Natural killer cell (primary cell): ENCODE measurements at places on chromosomes 3 and 15.

- DNase-seq = no peak
These were observed 554.1 kb downstream of the GOLGA6L6 start for GRCh38 chr15:19987389-19988048.

- no peak for DNase-seq
These were observed 108.8 kb downstream of the DLG1 start for GRCh38 chr3:197189623-197190022.

- DNase-seq = no peak
These were observed 74.0 kb downstream of the MCF2L2 start for GRCh38 chr3:183354325-183354831.

DNA sequence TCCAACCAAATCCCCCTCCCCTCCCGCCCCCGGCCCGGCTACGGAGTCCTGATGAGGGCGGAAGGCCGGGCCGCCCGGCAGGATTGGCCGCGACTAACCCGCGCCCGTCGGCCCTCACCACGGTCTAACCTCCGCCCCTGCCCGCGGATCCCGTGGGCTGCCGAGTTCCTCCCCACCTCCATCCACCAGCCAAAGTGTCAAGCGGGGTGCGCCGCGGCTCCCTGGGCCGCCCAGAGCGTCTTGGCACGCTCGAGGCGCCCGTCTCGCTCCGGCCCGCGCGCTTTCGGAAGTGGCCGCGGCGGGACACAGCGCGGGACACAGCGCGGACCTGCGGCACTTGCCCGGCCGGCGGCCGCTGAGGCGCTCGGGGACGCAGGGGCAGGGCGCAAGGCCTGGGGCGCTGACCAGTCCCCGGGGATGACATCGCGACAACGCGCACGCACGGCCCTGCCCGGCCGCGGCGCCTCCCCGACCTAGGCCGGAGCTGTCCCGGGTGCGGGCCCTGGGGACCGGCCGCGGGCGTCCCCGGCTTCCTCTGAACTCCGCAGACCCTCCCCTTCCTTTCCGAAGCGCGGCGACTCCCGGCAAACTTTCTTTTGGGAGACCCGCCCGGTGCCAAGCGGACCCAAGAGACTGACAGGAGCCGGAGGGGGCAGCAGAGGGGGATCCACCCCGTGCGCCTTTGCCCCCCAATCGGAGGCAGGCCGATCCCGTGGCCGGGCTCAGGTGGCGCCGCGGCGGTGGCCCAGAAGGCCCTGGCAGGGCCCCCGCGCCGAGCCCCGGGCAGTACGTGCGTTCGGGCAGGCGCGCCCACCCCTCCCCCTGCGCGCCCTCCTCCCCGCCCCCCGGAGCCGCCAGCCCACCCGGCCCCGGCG, 112.8 kb upstream of the ICE2 start:
- DNase-seq = peak; percentile 66

DNA sequence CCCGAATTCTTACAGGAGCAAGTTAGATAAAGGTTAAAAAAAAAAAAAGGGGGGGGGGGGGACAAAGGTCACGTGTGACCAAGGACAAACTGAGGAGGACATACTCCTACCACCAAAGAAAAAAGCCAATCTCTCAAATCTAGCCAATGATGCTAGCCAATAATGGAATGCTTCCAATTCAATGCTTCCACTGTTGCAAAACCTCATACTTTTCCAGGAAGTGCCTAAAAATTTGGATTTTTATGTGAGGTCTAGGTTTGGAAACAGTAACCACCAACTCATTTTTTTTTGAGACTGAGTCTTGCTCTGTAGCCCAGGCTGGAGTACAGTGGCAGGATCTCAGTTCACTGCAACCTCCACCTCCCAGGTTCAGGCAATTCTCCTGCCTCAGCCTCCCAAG, 11.4 kb downstream of the MSL2 start:
- no peak for DNase-seq

DNA sequence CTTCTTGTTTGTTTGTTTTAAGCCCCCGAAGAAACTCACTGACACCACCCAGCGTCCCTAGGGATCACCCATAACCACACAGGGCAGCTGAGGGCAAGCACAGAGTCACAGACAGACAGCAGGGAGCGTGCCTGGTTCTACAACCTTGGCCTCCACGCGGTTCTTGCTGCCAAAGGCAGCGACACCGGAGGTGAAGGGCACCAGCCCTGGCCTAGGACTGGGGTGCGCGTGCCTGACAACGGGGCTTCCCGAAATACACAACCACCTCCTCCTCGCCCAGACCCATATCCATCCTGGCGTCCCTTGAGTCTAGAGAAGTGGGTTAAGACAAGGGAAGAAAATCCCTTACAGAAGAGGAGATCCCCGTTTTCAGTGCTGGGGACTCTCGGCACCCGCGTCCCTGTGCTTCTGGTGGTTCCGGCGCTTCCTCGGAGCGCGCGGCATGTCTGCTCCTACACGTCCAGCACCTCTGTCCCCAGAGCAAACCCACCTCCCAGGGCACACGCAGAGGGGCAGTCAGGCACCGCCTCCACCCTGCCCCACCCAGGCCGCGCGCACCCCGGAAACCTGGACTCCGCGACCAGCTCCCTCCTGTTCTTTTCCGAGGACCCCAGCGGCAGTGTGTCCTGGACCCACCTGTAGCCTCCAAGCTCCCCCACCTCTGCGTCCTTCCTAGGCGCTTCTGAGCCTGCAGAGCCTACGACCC, 911 bp downstream of the RFTN1 start:
- peak; percentile 79 for DNase-seq

GRCh38 chr3:16668776-16669545, 63.7 kb upstream of the DAZL start:
- DNase-seq = no peak

- DNase-seq = no peak
These were observed 249.5 kb upstream of the AZI2 start for GRCh38 chr3:28598165-28598564.

DNA sequence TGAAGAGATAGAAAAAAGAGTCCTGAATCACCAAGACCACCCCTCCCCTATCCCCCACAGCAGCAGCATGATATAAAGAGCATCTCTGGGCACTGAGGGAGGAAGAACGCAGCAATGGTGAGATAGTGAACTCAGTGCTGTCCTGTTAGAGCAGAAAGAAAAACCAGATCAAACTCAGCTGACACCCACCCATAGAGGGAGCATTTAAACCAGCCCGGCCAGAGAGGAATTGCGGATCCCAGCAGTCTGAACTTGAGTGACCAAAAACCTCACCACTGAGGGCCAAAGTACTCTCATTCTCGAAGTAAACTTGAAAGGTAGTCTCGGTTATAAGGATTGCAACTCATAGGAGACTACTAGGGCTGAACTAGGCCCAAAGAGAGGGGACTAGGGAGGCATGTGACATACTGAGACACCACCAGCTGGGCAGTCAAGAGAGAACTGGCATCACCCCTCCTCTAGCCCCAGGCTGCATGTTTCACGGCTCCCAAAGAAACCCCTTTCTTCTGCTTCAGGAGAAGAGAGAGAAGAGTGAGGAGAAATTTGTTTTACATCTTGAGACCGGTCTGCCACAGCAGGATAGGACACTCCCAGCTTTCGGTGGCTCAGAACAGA, 39.2 kb upstream of the TGFBR2 start:
- DNase-seq = no peak

GRCh38 chr3:69999140-70000027, at the start of gene SAMMSON:
SAMMSON (plus strand) TSS chr3:69999733.
- no peak for DNase-seq

DNA sequence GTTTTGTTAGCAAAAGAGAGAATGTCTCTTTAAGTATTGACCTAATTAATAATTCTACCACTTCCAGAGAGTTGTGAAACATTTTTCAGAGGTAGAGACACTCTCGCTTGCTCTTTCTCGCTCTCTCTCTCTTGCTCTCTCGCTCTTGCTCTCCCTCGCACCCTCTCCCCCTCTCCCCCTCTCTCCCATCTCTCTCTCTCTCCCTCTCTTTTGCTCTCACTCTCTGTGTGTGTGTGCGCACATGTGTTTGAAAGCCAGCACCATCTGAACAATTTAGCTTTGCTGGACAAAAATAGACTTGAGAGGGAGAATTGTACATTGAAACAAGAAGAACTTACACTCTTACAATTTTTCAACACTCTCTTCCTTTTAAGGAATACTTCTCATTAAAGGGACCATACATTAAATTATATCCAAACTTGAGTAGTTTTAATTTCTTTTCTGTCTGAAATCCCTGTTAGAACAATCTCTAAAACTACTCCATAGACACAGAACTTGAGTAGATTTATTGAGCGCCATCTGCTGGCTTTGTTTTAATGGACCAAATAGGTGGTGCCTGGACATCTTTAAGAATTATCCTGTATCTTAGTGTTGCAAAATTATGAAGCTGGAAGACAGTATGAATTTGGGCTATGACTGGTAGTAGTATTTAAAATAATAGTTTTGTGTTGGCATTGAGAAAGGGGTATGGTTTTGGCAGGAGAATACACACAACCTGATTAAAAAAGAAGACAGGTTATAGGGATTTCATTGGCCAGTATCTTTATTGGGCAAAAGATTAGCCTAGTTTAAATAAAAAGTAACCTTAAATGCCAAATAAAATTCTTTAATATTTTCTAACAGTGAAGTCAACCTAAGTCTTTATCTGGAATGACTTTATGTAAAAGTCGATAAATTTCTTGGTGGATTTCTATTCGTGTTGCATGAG, 124.6 kb downstream of the AKAP13 start:
- no peak for DNase-seq

- no peak for DNase-seq
These were observed 153.6 kb upstream of the LINGO1 start for GRCh38 chr15:77786181-77786890.

GRCh38 chr3:129425213-129425612, 3.2 kb downstream of the EFCAB12 start:
- DNase-seq = no peak

GRCh38 chr3:143207338-143207961, 87.9 kb downstream of the CHST2 start:
- DNase-seq = no peak

GRCh38 chr3:141127344-141128125, 76.4 kb downstream of the SPSB4 start:
- DNase-seq = no peak

DNA sequence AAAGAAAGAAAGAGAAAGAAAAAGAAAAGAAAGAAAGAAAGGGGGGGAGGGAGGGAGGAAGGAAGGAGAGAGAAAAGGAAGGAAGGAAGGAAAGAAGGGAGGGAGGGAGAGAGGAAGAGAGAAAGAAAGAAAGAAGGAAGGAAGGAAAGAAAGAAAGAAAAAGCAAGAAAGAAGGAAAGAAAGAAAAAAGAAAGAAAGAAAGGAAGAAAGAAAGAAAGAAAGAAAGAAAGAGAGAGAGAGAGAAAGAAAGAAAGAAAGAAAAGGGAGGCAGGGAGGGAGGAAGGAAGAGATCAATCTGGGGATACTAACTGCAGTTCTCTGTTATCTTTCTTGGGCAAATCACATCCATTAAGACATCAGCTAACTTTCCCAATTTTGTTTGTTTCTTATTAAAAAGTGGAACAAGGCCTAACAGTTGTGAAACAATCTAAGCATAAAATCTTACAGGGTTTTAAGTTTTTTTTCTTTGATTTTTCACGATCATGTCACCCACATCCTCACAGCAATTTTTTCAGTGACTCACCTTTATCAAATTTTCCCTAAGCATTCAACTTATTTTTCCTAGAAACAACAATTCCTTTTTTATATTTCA, 36.8 kb downstream of the TBC1D2B start:
- DNase-seq = no peak

DNA sequence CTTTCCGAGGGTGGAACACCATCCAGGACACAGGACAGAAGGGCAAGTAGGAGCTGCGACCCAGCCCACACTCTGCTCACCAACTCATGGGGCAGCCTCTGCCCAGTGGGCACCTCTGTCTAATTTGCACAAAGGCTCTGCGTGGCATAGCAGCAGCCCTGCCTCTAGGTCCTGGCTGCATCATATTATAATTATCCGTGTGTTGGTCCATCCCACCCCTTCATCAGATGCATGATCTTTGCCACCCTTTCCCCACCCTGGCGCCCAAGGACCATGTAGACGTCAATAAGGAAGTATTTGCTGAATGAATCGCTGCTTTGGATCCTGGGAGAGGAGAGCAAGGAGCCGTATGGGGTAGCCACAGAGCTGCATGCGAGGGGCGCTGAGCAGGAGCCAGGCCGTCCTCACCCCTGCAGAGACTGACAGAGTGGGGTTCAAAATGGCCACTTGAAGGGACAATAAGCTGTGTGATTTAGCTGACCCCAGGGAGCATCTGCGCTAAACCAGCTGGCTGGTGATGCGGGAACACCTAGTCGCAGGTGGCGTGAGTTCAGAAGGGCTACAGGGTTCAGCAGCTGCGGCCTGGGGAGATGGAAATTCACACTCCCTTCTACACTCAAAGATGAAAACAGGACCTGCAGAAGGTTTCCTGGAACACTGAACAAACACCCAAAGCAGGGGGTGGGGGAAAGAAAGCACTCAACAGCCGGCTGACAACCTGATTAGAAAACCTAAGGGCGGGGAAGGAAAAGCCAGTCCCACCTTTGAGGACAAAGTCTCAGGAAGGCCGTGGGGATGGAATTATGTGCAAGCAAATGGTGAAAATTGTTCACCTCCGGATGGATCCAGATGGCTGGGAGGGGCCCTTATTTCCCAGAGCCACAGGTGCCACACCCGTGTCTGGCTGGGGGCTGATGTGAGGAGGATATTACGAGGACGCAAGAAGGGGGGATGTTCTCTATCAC, 6.4 kb downstream of the MGLL start:
- no peak for DNase-seq

DNA sequence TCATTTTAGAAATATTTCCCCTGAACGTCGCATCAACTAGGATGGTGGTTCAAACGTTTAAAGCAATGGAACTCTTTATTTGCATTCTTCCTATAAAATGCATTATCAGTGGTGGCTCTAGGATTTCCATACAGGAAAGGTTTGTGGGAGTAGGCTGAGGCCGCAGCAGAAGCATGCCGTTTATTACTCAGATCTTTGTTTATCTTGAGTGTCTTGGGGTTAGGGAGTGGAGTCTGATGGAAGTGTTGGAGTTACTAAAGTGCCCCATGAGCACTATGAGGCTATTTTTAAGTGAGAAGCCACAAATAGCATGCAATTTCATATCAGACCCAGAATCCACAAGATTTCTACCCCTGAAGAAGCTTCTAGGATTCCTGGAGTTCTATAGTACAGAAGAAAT, 26.2 kb downstream of the ATOSA start:
- DNase-seq = no peak

DNA sequence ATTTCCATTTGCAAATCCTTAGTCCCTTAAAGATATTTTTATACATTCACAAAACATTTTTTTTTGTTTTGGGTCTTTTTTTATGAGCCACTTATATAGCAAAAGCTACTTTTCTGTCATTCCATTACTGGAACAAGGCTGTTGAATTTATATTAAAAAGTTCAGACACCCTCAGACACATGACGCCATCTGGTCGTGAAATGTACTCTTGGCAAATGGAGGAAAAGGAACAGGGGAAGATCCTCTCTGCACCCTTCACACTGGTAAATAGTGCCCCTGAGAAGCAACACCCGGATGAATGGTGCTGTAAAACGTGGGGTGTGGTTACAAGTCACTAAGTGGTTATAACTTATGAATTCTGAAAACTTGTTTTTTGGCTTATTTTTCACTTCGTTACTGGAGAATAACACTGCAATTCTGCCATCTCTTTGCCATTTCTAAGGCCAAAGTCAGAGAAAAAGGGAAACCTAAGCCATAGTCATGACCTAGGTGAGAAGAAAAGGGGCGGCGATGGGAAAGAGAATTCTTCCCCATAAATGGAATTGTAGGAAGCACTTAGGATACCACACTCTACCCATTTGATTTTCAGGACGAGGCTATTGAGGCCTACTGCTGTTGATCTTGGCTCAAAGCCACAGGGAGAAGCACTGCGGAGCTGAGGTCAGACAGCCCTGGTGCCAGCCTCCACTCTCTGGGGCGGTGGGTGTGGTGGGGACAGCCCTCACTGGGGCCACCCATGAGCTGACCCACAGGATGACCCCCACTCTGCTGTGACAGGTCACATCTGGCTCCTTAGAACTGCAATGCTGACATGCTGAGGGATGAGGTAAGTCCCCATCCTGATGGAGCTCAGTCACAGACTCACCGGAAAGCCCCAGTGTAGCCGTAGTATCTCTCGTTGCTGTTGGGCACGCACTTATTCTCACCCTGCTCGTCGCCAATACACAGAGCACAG, 21.9 kb downstream of the LTF start:
- DNase-seq = no peak
